Left ventricle myocardium superior (tissue), 1 donor: ENCODE measurements at places on chromosomes 3 and 15. TPM values are rescaled to one million over a fixed set of nuclear protein-coding genes. Genes with fewer than 3 reads are reported as not detected.

DNA sequence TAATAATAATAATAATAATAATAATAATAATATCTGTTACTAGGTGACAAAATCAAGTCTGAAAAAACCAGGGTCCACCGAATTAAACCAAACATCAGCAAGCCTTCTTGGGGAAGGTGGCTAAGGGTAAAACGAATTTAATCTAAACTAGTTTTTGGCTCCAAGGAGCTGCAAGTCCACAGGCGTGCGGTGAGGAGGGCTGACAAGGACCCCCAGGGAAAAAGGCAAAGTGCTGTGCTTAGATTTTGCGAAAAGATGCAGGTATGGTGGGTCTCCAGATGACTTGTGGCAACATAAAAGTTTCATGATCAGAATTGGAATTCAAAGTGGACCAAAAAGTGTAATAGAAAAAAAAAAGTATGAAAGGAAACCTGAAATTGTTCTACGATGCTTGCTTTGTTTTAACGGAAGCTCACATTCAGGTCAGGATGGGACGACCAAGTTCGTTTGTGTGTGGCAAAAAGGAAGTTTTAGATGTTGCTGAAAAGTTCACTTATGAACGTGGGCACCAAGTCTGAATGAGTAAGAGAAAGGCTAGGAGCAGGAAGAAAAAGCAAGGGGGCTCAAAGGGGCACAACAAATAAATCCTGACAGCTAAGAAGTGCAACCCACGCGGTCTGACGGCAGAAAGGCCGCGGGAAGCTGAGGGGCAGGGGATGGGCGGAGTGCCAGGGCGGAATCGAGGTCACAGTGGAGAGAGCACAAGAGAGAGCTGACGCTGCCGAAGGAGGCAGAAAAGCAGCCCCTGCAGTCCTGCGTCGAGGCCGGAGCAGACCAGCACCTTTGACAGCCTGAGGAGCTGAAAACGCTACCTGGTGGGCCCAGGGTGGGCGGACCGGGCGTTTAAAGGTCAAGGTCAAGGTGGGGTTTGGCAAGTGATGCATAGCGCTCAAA lies 1.1 kb downstream of the WDR82 start:
- peak; percentile 88 for DNase-seq

Gene TNIK
- 32.7 TPM for total RNA-seq

Gene P2RY1
- total RNA-seq: 11.5 TPM

Gene KLHL6
- total RNA-seq: 0.87 TPM

DNA sequence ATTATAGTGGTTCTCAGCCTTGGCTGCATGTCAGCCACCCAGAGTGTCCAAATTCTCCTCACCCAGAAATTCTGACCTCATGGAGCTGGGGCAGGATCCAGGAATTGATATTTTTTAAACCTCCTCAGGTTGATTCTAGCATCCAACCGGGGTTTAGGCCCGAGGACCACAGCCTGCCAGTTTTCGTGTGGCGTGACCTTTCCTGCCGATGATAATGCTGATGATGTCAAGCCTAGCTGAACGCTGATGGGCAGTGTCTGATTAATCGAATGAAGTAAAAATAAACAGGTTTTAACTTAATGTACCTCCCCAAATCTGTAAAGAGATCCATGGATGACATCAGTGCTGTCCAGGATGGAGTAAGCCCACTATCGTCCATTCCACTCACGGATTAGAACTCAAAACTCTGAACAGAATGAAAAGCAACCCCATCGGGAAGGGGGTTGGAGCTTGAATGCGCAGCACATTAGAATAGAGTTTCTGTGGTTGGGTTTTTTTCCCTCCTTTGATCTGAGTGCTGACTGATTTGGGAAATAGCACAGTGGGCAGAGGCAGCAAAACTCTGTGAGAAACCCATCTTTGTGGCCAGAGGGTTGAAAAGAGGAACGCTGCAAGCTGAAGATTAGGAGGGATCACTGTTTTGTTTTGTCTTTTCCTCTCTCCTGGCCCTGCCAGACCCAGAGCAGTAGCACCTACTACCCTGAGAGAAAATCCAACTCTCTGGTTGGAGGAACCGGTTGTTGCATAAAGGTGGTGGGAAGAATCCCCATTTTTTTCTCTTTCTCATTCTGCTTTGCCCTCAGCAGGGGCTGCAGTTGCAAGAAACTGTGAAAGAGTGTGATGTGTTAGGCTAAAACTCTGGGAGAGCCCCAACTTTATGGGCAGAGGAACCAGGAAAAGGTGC lies 153.9 kb downstream of the APBA2 start:
- DNase-seq: no peak

DNA sequence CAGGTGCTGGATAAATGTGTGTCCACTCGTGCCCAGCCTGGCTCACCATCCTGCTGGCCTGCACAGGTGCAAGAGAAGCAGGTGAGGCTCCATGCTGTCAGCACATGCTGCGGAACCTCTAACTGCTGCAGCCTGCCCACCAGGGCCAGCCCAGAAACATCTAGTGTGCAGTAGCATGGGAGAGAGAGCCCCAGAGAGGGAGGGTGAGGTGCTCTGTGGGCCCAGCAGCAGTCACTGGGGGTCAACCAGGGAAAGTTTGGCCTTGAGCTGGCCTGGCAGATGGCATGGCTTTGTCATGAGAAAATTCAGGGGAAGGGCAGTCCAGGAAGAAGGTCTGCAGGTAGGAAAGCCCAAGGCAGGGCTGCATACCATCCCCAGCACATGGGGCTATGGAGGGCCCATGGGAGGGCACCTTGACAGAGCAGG lies 18.2 kb upstream of the PRR23E start:
- DNase-seq: no peak

Gene XXYLT1
- 2.1 TPM for total RNA-seq

Gene GOLGA8F
- total RNA-seq: not detected

DNA sequence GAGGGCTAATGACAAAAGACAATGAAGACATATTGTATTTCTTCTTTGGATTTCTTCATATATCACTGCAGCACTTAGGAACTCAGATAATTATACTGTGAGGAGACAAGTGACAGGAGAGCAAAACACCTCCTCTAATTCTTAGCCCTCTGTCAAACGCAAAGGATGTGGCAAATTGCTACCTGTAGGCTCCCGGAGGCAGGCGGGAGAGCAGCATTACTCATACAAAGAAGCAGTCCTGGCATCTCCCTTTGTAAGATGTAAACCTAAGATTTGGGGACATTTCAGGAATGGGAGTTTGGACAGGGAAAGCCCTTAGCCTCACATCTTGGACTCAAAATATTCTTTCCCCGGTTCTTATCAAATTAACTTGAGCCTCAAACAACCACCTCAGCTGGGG lies 460.8 kb downstream of the SOX2 start:
- DNase-seq: no peak

Gene ISLR
- 11.1 TPM for total RNA-seq

Gene ZBBX
- not detected for total RNA-seq

GRCh38 chr15:63221346-63221745 lies 31.9 kb downstream of the RAB8B start:
- no peak for DNase-seq

DNA sequence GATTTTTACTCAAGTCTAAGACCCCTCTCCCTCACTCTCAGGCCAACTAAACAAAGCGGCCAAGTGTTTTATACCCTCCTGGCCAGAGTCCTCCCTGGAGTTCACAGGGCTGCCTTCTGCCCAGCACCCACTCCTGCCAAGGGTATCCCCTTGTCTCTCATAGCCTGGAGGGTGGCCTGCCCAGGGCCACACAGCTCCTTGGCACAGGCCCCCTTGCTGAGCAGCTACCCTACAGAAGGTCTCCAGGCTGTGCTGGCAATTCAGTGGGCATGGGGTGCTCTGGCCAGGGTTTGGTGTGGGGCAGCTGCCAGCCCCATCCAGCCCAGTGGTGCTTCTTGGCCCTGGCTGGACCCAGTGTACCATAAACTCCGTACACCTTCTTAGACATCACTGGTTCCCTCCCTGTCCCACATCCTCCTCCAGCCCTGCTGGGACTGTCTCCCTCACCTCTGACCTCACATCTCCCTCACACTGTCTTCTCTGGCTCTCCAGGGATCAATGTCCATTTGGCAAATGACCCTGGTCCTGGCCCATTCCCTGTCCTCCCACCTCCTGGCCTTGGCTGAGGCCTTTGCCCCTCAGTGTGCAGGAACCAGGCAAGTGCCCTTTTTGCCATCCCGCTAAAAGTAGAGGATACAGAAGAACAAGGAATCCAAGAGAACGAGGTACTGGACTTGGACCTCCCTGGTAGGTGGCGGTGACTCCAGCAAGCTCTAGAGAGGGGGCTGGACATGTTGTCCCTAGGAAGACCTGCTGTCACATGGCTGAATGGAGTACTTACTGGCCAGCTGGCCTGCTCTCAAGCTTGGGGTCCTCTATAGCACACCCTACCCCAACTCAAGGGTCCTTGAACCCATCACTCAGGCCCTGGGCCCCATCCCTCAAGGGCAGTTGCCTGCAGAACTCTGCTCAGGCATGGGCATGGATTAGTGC lies 50.0 kb upstream of the TRPM1 start:
- DNase-seq: no peak

- peak; percentile 55 for DNase-seq
Measured at GRCh38 chr15:43769584-43770228, 7.1 kb downstream of the ELL3 start.

DNA sequence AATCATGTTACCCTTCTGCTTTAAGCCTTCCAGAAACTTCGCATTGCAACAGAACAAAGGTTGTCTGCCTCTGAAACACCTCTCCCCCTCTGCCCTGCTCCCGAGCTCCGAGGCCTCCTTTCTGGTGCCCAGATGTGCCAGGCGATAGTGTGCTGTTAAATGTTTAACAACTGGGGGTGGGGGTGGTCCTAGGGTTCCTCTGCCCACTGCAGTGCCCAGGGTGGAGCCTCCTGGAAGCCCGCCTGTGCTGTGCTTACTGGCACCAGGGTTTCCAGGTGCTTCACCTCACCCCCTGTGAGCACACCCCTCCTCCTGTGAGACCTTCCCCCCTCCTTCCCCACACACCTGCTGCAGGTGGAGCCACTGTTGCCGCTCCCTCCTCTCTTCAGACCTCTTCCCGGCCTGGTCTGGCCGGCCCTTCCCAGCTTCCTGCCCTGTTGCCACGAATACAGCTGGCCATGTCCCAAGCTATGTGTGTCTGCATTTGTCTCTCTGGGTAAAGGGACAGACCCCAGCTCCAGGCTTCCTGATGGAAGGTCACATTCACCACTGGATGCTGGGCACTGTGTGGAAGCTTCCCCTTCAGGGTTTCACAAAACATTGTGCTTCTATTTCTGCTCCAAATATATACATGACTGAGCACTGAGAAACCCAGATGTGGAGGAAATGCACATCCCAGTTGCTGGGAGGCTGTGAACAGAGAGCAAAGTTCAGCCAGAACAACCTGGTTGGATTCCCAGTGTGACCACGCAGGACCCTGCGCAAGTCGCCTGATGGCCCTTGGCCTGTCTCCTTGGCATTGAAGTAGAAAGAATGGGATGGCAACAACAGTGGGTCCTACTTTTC lies 37.2 kb downstream of the MGLL start:
- DNase-seq: no peak

DNA sequence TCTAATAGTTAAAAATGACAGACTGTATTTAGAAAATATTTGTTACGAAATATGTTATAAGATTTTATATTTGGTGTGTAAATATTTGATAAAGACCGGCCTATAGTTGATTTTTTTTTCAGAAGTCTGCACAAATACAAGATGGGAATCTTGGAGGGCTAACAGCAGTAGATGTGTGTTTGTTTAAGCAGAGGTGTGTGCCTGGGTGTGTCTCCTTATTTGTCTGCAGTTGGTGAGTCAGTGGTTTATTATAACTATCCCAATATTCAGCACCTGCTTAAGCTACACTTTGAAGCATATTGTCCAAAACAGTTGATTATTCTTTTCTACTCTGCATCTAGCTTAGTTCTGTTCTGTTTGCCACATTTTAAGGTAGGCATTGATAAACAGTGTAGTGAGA lies 12.4 kb downstream of the GLCE start:
- DNase-seq: no peak

DNA sequence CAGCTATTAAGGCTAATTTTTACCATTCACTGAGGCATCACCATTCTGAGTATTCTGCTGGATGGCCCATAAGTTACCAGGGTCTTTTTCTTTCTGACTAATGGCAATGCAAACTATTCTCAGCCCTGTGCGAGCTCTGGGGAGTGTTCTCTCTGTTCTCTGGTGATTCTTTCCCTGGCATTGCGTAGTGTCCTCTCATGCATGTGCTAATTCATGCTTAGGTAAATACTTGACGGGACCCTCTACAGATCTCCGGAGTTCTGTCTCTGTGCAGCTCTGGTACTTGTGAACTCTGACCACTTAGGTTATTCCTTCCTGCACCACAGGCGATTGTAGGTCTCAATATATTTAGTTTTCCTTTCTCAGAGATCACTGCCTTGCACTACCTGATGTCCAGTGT lies 34.8 kb downstream of the UBE2E1 start:
- DNase-seq: no peak

DNA sequence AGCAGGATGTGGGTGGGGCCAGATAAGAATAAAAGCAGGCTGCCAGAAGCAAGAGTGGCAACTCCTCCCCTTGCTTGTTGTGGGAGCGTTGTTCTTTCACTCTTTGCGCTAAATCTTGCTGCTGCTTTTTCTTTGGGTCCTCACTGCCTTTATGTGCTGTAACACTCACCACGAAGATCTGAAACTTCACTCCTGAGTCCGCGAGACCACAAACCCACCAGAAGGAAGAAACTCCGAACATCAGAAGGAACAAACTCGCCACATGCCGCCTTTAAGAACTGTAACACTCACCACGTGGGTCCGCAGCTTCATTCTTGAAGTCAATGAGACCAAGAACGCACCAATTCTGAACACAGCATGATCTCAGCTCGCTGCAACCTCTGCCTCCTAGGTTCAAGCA lies 72.9 kb downstream of the IL12A start:
- DNase-seq: no peak

Gene EDEM1
- total RNA-seq: 6.1 TPM

DNA sequence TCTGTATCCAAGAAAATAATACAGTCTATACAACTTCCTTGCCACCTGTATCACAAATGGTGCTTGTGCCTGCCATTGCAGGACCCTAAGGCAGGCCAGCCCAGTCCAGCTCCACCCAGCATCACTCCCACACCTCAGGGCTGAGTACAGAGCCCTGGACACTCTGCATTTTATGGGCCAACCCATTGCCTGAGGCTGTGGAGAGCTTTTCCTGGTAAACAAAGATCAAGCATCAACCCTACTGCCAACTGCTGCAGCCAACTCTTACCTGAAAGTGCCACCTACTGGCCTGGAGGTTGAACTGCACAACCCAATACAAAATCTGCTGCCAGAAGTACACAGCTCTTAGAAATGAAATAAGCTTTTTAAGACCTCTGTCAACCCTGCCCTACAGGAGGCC lies 1082.2 kb downstream of the NAALADL2 start:
- no peak for DNase-seq

GRCh38 chr3:74347563-74348268 lies 266.7 kb downstream of the CNTN3 start:
- DNase-seq: no peak

Gene PLSCR5
- total RNA-seq: not detected

GRCh38 chr15:40769274-40770146 lies at the start of gene C15orf62:
Gene C15orf62, plus strand, starts transcription at chr15:40769980. Its CDS starts 516 bp downstream, at chr15:40770496.
- no peak for DNase-seq

Gene ZBED2
- total RNA-seq: not detected

- no peak for DNase-seq
Measured at GRCh38 chr15:93719921-93720351, 511.4 kb upstream of the MCTP2 start.

GRCh38 chr3:57752307-57752706 lies 3.8 kb upstream of the SLMAP start:
- no peak for DNase-seq
